Umbilical cord (tissue), 2 donors: ENCODE measurements at places on chromosomes 4 and X. TPM values are rescaled to one million over a fixed set of nuclear protein-coding genes. Genes with fewer than 3 reads are reported as not detected.

- DNase-seq: no peak
Observed at GRCh38 chrX:147376601-147377422, 534.9 kb upstream of the FMR1 start.

DNA sequence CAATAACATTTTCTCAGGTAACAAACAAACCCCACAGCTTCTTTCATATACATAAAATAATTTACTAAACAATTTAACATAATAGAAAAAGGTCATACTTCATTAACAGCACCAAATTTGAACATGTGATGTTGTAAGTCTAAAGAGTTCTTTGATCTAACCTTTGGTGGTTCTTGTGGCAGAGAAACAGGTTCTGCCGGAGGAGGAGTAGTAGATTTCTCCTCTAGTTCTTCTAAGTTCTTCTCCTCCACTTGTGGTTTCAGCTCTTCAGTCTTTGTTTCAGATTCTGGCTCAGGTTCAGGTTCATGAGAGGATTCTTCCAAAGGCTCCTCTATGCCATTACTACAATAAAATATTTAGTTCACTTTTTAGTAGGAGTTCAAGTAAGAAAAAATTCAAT is 18.3 kb downstream of the G3BP2 start:
- no peak for DNase-seq

DNA sequence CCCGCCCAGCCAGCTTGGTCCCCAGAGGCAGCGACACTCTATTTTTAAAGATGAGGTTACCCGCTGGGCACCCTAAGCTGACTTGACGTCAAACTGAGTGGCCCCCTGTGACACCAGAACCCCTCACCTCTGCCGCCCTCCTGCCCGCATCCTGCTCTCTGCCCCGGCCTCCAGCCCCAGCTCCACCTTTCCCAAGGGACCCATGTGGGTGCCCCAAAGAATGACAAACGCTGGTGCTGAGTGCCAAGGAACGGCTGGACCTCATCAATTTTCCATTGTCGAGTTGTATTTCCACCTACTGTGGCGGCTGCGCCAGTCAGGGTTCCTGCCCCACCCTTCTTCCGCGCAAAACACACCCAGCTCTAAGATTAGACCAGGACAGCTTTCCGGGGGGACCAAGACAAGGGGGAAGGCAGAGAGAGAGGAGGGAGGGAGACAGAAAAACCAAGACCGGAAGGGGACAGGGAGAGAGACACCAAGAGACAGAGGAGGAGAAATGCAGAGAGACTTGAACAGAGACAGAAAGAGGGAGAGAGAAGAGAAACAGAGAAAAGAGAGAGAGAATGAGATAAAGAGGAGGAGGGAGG is 2.0 kb downstream of the PRKX start:
- DNase-seq: no peak

GRCh38 chr4:138509346-138509745 is 267.2 kb upstream of the SLC7A11 start:
- DNase-seq: no peak

- DNase-seq: no peak
Observed at GRCh38 chrX:10420134-10420533, 200.3 kb downstream of the MID1 start.

BTC gene
- 0.96 TPM for total RNA-seq
